ENCODE measurements at places on chromosomes 7 and 10.
A peak's percentile ranks its signal among the peaks of the same experiment; 100 is the strongest.

DNA sequence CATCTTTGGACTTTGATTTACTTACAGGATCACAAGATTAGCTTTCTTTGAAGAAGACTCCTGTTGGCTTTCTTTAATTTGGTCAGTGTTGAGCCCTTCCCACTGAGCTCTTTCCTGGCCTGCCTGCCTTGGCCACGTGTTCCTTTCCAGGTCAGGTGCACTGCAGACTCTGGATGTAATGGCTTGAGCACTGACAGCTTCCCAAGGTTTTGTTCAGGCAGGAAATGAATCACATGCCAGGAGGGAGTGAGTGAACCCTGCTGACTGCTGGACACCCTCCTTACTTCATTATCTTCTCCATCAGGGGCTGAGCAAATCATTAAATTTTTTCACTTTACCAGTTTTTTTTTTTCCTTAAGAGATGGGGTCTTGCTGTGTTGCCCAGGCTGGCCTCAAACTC lies 29.8 kb downstream of the SNX10 start:
- no peak for DNase-seq

GRCh38 chr10:13453896-13454295 lies 74.9 kb downstream of the BEND7 start:
- no peak for DNase-seq

GRCh38 chr7:134287916-134288659 lies 28.6 kb downstream of the SLC35B4 start:
- no peak for DNase-seq

DNA sequence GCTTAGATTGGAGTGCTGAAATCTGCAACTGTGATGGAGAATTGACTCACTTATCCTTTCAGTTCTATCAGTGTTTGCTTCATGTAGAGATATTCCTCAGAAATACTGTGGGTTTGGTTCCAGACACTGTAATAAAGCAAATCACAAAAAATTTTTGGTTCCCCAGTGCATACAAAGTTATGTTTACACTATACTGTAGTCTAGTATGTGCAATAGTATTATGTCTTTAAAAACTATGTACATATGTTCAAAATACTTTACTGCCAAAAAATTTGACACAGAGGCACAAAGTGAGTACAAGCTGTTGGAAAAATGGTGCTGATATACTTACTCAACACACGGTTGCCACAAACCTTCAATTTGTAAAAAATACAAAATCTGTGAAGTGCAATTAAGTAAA lies 112.5 kb downstream of the EPC1 start:
- no peak for DNase-seq

GRCh38 chr10:132855889-132856288 lies 69.9 kb upstream of the NKX6-2 start:
- DNase-seq = no peak

DNA sequence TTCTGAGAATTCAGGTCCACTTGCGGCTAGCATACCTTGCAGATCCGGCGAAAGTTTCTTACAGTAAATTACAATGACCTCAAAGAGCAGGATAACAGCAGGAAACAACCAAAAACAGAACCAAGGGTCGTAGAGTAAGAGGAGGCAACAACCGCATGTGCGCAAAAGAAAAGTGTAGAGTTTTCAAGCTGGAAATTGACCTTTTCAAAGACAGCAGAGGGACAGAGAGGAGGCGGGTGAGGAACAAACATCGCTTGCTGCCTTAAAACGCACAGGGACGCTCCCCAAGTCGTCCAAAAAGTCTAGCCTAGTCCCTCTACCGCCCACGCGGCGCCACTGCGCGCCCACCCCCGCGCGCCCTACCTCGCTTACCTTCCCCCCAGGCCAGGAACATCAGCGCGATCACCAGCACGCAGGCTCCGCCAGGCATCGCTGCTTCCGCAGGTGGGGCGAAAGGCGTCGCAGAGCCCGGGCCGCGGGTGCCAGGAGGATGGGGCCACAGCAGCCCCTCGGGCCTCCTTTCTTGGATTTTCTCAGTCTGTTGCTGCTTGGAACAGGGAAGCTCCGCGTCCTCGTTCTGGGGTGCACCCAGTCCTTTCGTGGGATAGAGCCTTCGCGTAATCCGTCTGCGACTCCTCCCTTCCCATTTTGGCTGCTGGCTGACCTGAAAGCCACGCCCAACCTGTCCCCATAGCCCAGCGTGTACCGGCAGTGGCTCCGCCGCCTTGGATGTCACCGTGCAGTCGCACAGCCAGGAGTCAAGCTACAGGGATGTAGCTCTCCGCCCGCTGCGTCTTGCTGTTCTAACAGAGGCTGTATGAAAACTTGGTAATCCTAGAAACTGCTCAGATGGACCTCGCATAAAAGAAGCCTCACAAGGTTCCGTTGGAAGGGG lies at the start of gene VWDE:
TSS of gene VWDE (minus strand) at position 579 of the 895 bp plus-strand sequence. CDS start at position 430, 149 bp downstream.
- peak; percentile 38 for DNase-seq

DNA sequence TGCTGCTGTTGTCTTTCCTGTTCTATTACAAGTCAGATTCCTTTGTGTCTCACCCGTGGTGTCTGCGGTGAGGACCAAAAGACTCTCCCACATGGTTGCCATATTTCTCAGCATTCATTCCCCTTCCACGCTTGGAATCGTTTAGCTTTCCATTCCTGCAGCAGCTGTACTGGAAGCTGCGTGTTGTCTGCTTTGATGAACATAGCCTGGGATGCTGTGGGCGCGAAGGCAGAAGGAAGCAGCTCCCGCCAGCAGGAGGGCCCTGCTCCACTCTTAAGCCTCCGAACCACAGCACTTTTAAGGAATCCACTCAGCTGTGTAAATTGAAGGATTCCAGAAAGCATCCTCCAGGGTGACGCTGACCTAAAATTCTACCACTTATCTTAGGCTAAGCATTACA lies 303.6 kb upstream of the PITRM1 start:
- DNase-seq = no peak

DNA sequence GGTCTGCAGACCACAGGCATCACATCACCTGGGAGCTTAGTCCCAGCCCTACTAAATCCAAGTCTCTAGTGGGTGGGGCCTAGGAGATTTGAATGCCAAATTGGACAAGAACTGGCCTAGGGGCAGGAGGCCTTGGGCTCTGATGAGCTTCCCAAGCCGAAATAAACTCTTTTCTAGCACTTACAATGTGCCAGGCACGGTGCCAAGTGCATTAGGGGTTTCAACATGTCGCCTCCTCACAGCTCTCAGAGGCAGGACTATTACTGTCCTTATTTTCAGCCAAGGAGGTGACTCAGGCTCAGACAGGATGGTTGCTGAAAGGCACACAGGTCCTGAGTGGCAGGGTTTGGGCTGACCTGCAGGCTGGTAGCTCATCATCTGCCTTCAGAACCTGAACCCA lies 9.2 kb upstream of the CPA1 start:
- DNase-seq = no peak

DNA sequence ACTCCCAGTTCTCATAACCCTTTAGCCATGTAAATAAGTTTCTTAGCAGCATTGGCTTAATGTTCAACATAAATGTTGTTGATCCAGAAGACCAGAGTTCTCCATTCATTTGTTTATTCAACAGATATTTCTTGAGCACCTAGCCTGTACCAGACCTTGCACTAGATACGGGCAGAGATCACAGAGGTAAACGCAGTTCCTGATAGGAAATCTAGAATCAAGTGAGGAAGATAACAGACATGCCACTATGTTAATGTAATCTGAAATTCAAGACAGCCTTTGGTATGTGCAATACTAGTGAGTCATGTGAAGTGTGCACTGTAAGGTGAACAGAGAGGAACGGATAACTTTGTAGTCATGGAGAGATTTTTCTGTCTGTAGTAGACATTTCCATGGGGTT lies 3.0 kb downstream of the BUB3 start:
- no peak for DNase-seq

DNA sequence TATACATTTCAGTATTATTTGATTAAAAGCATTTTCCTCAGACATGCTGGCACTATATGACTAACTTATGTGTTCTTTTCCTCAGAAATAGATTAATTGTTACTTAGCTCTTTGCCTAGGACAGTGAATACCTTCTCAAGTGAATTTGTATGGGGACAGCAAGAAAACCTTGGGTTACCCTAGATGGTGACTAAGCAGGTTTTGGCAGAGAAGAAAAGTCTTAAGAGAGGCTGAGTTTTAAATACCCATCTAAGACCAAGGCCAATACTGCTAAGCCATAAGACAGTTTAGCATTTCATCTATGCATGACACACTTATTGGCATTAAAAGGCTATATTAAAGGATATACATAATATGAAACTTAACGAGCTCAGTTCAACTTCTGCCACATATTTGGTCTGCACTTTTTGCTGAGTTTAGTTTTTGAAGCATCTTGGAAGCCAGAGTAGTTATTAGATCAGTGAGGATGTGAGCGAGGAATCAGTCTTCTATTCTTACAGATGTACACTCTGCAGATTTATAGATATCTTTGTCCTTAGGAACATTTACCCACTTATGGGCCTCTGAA lies 54.6 kb upstream of the FAM3C start:
- no peak for DNase-seq

GRCh38 chr7:128172963-128173362 lies 68.1 kb upstream of the LEP start:
- no peak for DNase-seq

DNA sequence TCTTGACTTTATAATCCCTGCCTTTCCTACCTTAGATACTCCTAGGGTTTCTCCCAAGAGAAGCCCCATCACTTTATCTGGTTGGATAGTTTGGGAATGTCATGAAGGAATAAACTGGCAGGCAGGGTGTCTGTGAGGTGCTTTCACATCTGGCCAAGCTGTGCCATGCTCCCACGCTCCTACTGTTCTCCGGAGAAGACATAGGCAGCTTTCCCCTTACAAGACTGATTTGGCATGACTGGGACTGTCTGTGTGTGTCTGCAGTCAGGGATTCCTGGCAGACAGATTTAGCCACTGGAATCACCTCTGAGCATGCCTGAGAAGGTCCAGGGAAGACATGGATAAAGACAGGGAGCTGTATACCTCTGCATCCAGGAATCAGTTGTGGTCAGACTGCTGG lies 45.3 kb downstream of the HK1 start:
- no peak for DNase-seq

- DNase-seq = no peak
These were observed 6.0 kb downstream of the MUC12 start for GRCh38 chr7:100975371-100975821.

DNA sequence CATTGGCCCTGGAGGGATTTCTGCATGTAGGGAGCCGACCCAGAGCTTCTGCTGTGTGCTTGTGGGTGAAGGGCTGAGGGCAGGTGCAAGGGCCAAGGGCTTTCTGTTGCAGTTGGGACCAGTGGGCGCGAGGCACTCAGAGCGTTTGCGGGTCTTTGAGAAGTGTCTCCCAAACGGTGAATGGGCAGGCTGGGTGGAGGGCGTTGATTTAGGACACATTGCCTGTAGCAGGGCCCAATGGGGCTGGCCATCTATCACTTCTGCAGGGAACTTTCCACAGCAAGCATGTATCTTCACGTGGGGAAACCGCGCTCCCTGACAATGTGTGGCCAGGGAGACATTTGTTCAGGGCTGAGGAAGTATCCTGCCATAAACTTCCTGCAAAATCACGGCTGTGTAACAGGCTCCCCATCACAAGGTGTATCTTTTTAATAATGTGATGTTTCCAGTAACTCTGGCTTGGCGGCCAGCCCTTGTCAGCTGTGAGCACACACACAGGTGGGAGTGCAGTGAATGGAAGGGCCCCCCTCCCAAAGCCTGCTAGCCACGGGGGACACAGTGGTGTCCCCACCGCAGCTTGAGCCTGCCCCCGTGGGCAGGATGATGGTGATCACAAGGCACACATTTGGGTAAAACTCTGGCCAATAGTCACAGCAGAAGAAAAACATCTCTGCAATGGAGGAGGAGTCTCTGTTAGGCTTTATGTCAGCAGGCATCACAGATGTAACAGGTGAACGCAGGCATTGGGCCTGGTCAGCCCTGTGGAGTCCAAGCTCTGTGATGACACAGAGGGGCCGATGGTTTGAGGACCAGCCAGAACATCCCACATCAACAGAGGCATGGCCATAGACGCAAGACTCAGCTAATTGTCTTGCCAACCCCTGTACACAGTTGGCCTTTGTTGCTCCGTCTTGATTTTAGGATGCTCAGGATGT lies 84.3 kb downstream of the GLRX3 start:
- DNase-seq = no peak

DNA sequence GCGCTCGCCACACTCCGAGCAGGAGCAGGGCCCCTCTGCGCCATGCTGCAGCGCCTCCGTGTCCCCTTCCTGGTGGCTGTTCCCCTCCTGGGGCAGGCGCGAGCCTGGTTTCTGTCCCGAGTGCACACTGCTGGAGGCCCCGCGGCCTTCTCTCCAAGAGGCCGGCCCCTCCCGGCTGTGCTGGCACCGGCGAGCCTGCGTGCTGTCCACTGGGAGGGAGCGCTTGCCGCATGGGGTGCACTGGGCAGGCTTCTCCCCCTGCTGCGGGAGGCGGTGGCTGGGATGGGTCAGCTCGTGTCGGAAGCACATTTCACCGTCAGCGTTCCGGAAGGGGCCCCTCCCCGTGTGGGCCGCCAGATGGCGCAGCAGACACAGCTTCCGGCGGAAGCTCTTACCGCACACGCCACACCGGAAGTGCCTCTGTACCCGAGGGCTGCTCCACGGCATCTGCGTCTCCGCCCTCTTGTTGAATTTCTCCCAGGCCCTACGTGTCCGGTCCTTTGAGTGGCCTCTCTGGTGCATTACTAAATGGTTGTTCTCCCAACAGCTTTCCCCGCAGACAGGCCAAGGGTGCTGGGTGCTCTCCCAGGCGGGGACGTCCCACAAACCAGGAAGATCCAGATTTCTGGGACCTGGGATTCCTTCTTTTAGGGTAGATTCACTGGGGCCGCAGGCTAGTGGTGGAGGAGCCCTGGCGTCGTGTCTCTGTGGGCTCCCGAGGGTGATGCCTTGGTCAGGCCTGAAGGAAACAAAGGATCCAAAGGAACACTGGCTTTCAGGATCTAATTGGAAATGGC lies 18.7 kb downstream of the ZNF786 start:
- peak; percentile 45 for DNase-seq

DNA sequence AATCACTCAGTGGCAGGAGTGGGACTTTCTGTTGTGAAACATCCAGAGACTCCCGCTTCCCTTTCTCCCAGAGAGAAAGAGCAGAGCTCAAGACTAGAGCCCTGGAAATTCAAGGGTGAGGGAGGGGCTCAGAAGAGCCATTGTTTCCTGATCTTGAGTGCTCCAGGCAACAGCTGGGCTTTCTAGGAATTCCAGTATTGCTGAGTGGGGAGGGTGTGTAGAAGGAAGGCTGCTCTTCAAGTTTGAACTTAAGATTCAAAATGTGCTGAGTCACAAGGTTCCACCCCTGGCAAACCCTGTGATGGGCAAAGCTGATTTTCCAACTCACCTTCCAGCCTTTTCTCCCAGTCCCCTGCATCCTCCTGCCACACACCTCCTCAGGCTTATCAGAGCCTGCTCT lies 42.3 kb upstream of the MSRB2 start:
- no peak for DNase-seq

DNA sequence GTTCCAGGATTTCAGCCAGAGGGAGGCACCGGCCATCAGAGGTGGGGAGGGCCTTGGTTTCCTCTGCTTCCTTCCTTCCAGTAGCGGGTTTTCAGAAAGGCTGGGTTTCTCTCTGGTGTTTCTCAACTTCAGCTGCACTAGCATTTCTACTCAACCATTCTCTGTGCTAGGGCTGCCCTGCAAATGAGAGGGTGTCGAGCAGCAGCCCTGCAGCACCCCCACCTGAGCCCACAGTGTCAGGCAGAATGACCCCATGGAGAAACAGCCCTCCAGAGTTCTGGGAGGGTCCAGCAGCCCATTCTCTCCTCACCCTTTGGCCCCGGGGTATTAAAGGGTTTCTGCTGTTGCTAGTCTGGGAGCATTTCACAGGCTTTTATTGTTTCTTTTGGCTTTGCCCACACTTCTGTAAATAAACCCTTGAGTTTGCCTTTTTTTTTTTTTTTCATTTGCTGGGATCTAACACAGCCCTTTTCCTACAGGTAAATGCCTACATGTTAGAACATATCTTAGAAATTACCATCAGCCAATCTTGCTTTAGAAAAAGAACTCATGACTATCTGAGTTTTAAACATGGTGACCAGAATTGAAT lies 151.5 kb upstream of the VIPR2 start:
- DNase-seq = no peak

Measured in GM13977 (cell line).